Fibroblast of skin of left biceps (primary cell): ENCODE measurements at places on chromosomes 12 and 14.
A peak's percentile ranks its signal among the peaks of the same experiment; 100 is the strongest.

GRCh38 chr12:131131077-131131807, 177.5 kb downstream of the ADGRD1 start:
- no peak for DNase-seq

- DNase-seq = no peak
Observed at GRCh38 chr12:52867642-52868041, 18.8 kb upstream of the KRT78 start.

- DNase-seq = no peak
Observed at GRCh38 chr14:68819260-68819691, 26.4 kb upstream of the ZFP36L1 start.

GRCh38 chr12:85642808-85643207, 193.4 kb downstream of the RASSF9 start:
- DNase-seq = peak; percentile 23

DNA sequence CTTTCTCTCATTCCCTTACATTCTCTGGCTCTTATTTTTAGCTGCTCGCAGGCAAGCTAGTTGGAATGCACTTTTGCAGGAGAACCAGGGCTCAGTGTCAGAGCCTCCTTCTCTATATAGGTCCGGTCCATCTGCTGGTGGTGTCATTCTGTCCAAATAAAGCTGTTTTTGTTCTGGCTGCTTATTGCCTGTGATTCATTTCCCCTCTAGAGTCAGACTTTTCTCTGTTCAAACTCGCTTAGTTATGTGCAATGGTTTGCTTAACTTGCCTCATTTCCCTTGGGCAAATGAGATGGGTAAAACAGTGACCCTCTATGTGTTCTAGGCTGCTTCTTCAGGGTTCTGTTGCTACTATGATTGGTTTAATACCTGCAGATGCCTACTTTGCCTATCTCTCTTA, 2.9 kb downstream of the SMARCD1 start:
- DNase-seq = no peak

DNA sequence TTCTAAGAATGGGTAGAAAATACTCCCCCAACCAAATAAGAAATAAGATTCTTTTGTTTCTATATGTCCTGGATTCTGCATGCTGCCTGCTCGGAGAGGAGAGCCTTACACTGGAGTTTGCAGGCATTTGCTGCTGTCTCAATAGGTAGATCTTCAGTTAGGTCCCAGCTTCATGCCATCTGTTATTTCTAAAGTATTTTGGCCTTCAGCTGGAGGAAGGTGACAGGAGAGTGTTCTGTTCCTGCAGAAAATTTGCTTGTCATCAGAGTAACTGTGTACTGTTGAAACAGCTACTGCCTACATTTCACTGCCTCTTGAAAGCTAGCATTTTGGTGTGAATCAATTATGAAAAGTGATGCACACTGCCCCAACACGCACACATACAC, 966.9 kb downstream of the NRXN3 start:
- no peak for DNase-seq

- no peak for DNase-seq
Observed at GRCh38 chr14:95197551-95197950, 40.2 kb upstream of the DICER1 start.
